ENCODE measurements at places on chromosomes 2 and 18.

DNA sequence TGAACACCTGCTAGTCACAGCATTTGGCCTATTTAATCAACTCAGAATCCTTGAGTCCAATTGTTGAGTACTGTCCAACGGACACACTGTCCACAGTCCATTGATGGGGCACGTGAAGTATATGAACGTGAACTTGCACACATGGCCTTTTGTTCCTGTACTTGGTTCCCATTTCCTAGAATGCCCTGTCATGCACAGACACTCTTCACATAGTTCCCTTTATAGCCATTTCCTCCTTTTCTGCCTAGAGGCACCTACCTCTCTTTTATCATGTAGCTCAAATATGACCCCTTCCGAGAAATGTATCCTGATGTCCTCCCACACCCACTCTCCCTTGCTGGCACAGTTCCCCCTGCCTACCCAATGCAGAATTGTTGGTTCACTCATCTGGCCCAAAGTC, 8.7 kb upstream of the CRYGA start:
- no peaks in the 10 kb centered on the region for H3K27me3 ChIP-seq
- no peak overlapping the region for H3K4me3 ChIP-seq
- no peak for DNase-seq
- H3K36me3 ChIP-seq, result no peaks in the 10 kb centered on the region
- no peak overlapping the region for H3K27ac ChIP-seq

- H3K36me3 ChIP-seq, result no peaks in the 10 kb centered on the region
- peaks cover 30% of the 10 kb centered on the region for H3K27me3 ChIP-seq
- DNase-seq, result no peak
- no peak overlapping the region for H3K4me3 ChIP-seq
- no peak overlapping the region for H3K27ac ChIP-seq
Measured at GRCh38 chr2:239024226-239024625, 176.3 kb downstream of the TWIST2 start.

GRCh38 chr2:67997903-67998302, 64.9 kb downstream of the C1D start:
- no peak overlapping the region for H3K4me3 ChIP-seq
- DNase-seq, result no peak
- peaks cover 2% of the 10 kb centered on the region for H3K4me1 ChIP-seq
- H3K27ac ChIP-seq, result no peak overlapping the region
- no peaks in the 10 kb centered on the region for H3K36me3 ChIP-seq
- H3K27me3 ChIP-seq, result no peaks in the 10 kb centered on the region

- H3K27me3 ChIP-seq, result no peaks in the 10 kb centered on the region
- no peak overlapping the region for H3K4me3 ChIP-seq
- peaks cover 3% of the 10 kb centered on the region for H3K4me1 ChIP-seq
- H3K36me3 ChIP-seq, result no peaks in the 10 kb centered on the region
- H3K27ac ChIP-seq, result no peak overlapping the region
Measured at GRCh38 chr18:70019991-70020390, 72.3 kb upstream of the CD226 start.

DNA sequence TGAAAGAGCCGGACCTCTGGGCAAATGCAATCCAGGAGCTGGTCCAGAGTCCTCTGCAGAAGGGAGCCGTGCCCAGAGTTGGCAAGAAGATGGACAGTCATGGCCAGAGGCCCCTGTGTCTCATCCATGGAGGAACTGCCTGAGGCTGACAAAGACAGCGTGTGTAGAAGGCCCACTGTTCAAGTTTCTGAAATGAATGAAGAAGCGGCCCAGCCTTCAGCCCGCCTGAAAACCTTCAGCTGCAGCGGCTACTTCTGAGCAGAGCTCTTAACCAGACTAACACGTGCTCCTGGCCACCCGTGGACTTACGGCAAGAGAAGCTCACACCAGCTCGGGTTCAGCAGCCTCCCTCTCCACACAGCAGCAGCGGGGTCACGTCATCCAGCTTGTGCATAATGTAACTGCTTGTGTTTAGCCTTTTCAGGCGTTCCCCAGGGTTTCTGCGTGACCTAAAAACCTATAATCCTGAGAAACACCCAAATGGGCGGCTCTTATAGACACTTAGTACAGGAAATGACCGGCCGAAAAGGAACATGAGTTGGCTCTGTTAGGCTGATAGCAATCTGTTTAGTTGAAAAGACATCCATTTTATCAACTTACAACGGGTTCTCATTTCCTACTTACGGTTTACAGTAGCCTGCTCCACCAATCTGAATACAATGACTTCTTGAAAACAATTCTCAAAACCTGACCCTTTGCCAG, at the start of gene FAM124B:
Gene FAM124B, minus strand, starts transcription at position 467 of the 702 bp plus-strand sequence. Its CDS starts 339 bp downstream, at position 128.
- H3K27ac ChIP-seq, result no peak within 1 kb of the TSS
- no peaks in the 10 kb centered on the region for H3K4me1 ChIP-seq
- no peaks in the 10 kb centered on the region for H3K36me3 ChIP-seq
- peak within 1 kb of the TSS; percentile 33 for H3K4me3 ChIP-seq
- H3K27me3 ChIP-seq, result no peaks in the 10 kb centered on the region

DNA sequence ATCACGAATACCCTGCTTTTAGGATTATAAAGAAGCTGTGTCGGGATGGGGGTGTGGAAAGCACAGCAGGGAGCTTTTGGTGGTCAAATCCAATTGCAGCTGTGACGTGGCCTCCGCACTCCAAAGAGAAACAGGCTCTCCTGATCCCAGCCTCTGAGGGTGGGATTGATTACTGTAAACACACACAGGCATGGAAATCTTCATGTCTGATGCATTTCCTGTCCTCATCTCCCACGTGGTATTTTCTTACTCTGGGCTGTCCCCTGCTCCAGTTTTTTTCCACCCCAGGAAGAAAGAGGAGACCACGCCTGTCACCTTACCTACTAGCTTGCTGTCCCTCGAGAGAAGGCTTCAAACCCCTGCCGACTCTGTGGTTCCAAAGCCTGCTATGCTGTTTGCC, 22.7 kb downstream of the RNF152 start:
- H3K27me3 ChIP-seq, result no peaks in the 10 kb centered on the region
- peaks cover 5% of the 10 kb centered on the region for H3K4me1 ChIP-seq
- H3K36me3 ChIP-seq, result no peaks in the 10 kb centered on the region
- H3K4me3 ChIP-seq, result no peak overlapping the region

DNA sequence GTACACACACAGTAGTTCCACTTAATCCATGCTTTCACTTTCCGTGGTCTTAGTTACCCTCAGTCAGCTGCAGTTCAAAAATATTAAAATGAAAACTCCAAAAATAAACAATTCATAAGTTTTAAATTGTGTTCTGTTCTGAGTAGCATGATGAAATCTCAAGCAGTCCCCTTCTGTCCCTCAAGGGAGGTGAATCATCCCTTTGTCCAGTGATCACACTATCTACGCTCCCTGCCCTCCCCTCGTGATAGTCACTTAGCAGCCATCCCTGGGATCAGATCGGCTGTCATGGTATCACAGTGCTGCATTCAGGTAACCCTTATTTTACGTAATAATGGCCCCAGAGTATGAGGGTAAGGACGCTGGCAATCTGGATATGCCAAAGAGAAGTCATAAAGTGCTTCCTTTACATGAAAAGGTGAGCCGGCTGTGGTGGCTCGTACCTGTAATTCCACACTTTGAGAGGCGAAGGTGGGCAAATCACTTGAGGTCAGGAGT, 5.8 kb upstream of the RTN4 start:
- H3K4me3 ChIP-seq, result no peak overlapping the region
- H3K27ac ChIP-seq, result no peak overlapping the region
- peaks cover 3% of the 10 kb centered on the region for H3K4me1 ChIP-seq
- DNase-seq, result peak; percentile 76
- no peaks in the 10 kb centered on the region for H3K36me3 ChIP-seq

DNA sequence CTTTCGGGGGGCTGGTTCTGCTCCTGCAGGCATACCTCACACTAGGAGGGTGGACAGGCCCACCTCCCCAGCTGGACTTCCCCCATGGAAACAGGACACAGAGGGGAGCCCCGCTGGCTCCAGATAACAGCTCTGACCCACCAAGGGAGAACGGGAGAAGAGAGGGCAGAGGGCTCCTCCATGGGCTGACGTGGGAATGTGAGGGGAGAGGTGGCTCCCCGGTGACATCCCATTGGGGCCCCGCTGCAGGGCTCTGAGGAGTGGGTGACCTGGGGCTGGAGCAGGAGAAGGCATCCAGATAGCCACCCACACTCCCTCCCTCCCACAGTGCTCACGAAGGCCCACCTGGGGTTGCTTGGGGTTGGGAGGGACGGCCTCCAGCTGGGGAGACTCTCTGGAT, 45.9 kb downstream of the FBLN7 start:
- H3K27me3 ChIP-seq, result peaks cover 11% of the 10 kb centered on the region
- H3K4me1 ChIP-seq, result peaks cover 7% of the 10 kb centered on the region
- no peak overlapping the region for H3K27ac ChIP-seq
- no peak for DNase-seq

DNA sequence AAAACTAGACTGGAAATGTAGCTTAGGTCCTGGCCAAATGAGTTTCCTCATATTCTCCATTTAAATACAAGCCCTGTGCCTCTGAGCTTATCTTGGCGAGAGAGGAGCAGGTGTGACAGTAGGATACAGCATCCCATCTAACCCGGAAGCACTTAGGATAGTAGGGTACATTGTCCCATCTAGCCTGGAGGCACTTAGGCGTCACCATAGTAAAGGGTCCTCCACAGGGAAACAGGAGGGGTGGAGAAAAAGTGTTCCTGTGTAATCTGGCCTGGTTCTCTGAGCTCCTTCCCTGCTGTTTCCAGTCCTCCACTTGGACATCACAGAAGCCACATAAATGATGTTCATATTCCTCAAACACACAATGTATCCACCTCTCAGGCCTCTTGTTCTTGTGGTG, 301.4 kb downstream of the GALR1 start:
- no peaks in the 10 kb centered on the region for H3K36me3 ChIP-seq
- no peak overlapping the region for H3K27ac ChIP-seq
- H3K4me3 ChIP-seq, result no peak overlapping the region

DNA sequence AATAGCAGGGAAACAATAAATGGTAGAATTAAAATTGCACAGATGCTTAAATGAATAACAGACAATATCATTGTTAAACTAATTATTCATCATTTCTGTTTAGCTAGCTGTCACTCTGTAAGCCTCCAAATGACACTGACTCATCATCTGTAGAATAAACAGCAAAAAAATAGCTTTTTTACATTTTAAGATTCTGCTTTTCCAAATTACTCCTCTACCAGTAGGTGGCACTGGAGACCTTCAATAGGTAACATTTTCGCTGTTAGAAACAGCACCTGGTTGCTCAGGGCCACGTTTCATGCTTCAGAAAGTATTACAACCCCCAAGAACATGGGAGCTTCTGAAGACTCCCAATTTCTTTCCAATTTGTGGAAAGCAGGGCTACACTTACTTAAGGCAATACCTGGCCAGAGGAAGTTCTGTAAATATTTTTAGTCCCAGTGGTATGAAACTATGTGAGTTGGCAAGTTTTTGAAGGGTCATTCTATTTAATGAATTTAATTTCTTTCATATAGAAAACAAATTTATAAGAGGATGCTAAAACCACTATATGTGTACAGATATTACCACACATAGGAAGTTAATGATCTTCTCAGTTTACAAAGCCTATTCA, 45.4 kb downstream of the TTN start:
- H3K27me3 ChIP-seq, result no peaks in the 10 kb centered on the region
- H3K4me3 ChIP-seq, result no peak overlapping the region
- no peaks in the 10 kb centered on the region for H3K4me1 ChIP-seq
- no peaks in the 10 kb centered on the region for H3K36me3 ChIP-seq
- no peak overlapping the region for H3K27ac ChIP-seq

DNA sequence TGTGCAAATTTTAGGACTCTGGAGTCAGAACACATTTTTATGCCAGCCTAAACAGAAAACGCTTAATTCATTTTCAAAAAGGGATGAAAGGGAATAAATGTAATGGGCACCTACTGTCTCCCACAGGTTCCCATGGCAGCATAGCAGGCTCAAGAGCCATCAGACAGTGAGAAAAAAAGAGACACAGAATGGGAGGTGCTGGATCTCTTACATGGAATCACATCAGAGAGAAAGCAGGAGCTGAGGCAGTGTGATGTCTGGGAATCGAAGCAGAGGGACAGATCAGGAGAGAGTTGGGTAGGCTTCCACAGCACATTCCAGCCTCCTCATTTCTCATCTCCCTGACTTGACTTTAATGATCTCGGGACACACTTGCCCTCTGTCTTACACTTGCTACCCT, 684.3 kb downstream of the KCNJ3 start:
- no peaks in the 10 kb centered on the region for H3K4me1 ChIP-seq
- no peaks in the 10 kb centered on the region for H3K36me3 ChIP-seq
- no peak overlapping the region for H3K27ac ChIP-seq
- no peaks in the 10 kb centered on the region for H3K27me3 ChIP-seq
- DNase-seq, result no peak

- H3K27ac ChIP-seq, result no peak overlapping the region
- no peak overlapping the region for H3K4me3 ChIP-seq
- no peak for DNase-seq
Measured at GRCh38 chr2:41759880-41760279, 287.9 kb upstream of the PKDCC start.

DNA sequence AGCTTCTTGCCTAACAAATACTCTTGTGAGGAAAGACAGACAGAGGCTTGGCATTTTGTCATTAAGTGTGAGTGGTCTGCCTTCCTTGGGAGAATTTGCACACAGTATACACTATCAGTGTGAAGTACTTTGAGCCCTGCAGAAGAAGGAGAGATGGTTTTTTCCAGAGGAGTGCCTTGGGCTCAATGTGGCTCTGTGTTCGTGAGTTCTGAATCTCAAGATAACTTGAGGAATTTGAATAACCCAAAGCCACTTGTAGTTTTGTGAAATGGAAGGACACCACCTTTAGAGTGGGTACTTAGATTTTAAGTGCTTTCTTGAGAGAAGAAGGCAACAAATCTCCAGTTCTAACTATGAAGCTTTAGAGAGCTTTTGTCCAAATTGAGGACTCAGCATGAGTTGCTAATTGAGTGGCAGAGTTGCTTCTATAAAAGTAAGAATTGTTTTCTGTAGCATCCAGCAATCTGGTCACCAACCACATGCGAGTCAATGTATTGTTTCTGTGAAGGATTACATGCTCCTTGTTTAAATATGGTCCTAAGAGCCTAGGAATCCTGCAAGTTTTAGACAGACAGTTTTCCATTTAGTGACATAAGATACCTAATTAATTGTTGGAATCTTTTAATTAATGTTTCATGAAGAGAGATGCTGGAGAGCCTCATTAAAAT, 68.3 kb downstream of the BABAM2 start:
- no peaks in the 10 kb centered on the region for H3K27me3 ChIP-seq
- H3K27ac ChIP-seq, result no peak overlapping the region
- H3K4me1 ChIP-seq, result peaks cover 4% of the 10 kb centered on the region
- no peak overlapping the region for H3K4me3 ChIP-seq
- H3K36me3 ChIP-seq, result no peaks in the 10 kb centered on the region
- peak; percentile 42 for DNase-seq
